Brain pericyte (primary cell): ENCODE measurements at places on chromosomes 1 and 21.

DNA sequence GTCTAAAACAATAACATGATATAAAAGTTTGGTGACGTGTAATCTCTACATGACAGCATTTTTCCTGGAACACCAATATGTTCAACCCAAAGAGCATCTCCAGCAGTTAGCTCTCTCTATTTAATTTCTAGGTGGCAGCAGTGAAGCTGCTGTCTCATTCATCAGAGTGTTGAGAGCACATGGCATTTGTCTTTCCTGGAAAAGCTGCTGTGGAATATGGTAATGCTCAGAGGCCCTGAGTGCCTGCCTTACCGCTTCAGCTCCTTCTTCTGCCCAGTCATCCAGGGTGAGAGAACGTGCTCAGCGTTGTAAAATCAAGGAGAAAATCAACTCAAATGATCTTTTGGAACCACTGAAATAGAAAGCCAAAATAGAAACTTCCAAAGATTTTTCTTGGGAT, 640.7 kb downstream of the ADGRL2 start:
- DNase-seq, result no peak

DNA sequence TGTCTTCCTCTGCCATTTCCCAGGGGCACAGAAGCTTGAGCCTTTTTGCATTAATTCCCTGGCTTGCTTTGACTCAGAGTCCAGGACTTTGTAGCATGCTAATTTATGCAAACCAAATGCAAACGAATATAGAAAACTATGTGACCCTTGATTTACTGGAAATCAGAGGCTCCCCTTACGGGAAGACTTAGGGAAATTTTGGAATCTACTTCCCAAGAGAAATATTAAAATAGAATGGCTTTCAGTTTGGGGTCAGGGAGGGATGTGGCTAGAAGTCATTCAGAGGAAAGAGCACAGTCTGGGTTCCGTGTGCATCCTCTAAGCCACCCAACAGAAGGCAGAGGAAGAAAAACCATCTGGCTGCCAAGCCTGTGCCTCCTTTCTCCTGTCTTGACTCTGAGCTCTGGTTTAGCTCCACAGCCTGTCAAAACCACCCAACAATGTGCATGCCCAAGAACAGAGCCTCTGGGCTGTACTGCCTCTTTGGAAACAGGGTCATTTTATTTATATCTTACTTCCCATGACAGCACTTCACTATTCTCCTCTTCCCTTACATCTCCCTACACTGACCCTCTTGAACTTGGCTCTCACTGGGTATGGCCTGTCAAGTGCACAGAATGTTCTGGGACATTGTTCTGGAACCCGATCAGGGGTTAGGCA, 30.1 kb downstream of the ATF3 start:
- DNase-seq, result no peak

GRCh38 chr1:84693005-84693404, 2.7 kb upstream of the SSX2IP start:
- DNase-seq, result no peak

DNA sequence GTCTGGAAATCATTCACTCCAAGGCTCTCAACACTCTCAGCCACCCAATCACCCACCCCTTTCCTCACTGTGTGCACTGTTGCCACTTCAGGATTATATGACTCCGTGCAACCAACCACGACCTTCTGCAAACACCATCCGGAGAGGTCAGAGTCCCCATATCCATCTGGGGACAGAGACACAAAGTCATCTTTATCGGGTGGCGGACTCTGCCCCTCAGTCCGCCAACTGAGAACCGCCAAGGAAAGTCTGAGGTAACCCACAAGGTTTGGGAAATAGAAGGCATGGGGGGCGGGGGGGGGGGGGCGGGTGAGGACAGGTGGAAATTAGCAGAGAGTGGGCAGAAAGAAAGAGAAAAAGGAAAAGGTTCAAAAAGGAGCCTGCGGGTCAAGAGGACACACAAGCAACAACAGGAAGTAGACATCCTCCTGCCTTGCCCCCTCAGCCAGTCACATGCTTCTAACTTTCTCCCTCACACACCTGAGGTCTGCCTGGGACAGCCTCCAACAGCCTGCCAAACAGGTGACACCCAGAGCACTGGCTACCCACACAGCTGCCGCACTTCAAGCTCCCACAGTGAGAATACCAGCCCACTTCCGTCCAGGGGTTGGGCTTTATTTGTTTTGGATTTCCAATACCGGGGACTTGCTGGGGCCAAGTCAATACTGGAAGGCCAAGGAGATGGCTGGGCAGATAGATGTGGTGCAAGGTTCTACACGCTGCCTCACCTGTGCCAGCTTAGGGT, 58.1 kb downstream of the SSBP3 start:
- DNase-seq, result no peak

DNA sequence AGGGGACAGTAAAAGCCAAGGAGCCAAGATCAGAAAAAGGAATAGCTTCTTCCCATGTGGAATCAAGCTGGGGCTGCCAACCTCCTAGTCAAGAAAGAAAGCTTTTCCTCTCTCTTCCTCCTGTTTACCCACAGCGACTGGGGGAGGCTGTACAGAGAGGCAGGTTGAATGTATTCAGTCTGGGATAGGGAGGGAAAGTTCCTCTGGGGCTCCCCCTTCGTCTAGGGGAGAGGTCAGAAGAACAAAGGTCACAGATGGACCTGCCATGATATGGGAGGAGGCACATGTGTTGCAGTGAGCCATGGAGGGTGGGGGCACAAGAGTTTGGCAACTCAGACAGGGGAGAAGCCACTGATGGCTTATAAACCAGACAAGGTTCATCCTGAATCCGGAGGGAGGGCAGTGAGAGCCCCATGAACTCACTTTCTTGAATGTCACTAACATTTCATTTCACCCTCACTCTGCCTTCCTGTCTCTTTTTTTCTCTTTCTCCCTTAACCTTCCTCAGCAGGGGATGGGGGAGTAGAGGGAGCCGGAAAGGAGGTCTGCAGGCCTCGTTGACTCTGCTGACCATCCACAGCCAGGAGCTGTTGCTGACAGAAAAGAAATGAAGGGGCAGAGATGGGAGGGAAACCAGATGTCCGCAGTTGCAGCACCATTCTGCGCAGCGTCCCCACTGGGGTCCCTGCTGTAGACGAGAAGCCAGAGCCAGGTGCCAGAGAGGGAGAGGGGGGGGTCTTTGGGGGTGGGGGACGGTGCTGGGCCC, 61.1 kb downstream of the PLXNA2 start:
- DNase-seq, result no peak

GRCh38 chr1:44119525-44119924, 904 bp downstream of the KLF17 start:
- DNase-seq, result no peak
